HFF-Myc (cell line): ENCODE measurements at places on chromosomes 3 and 15.

DNA sequence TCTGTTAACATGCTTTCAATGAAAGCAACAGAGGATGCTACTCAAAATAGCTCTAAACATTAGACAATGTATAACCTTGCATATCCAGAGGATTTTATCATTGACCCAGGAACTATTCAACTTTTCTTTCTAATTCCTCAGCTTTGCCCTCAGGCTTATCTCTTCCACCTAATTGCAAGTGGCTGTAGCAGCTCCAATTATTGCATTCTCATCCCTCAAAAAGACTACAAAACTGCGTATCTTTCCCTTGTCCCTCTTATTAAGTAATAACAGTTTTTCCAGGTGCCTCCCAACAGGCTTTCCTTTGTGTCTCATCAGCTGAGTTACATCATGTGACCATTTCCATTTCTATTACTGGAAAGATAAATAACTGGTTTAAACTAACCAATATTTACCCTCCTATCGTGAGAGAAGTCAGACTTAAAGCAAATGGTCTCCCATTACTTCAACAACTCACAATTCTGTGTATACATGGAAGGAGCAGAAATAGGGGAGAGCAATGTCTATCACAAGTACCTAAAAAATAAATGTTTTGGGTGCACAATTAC, 78.0 kb upstream of the MBNL1 start:
- DNase-seq, result no peak

GRCh38 chr15:29687204-29687815, 135.0 kb downstream of the TJP1 start:
- DNase-seq, result no peak

DNA sequence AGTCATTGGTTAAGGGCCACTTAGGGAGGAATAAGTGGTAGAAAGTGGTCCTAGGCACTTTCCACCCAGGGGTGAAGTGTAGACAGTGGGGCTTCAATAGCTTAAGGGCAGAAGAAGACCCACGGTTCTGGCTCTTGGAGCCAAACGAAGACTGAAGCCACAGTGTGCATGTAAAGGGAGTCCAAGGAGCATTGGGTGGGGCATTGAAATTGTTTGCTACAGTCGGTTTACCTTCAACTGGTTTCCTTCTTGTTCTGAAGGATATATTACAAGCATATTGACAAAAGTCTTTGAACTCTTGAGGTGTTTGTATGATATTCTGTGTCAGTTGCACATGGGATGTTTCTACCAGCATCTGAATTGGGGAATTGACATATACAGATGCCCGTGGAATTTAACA, 166.5 kb upstream of the CTDSPL start:
- no peak for DNase-seq

DNA sequence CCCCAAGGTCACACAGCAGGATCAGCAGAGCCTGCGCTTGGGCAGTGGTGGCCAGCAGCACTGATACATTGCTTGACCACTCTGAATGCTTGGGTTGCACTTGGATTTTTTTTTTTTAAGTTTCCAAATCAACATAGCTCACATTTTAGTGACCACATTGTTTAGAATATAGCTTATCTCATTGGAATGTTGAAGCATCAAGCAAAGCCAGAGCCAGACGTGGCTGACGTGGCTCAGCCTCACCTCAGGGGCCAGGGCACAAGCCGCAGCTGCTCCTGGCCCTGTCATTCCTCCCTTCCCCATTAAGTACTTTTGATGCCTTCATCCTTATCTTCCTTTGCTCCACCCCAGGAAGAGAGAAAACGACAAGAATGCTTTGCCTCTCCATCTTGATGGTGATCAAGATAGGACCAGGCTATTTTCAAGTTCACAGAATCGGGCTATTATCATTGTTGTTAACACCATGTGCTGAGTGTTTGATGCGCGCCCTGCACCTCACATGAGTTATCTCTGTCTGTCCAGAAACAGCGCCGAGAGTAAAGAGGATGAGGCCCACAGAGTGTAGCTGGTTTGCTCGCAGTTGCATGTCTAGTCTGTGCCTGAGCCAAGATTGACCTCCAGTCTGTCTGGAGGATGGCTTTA, 75.8 kb downstream of the AAGAB start:
- peak; percentile 86 for DNase-seq

DNA sequence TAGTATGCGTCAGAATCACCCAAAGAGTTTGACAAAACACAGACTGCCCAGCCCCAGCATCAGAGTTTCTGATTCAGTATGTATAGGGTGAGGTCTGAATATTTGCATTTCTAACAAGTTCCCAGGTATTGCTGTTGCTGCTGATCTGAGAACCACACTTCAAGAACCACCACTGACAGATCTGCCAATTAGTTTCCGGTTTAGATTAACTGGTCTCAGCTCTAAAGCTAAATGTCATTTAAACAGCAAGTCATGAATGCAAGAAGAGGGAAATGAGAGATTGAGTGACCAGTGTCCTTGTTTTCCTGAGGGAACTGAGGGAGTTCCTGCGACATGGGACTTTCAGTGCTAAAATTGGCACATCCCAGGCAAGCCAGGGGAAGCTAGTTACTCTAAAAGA, 305.0 kb downstream of the ZNF385D start:
- no peak for DNase-seq

DNA sequence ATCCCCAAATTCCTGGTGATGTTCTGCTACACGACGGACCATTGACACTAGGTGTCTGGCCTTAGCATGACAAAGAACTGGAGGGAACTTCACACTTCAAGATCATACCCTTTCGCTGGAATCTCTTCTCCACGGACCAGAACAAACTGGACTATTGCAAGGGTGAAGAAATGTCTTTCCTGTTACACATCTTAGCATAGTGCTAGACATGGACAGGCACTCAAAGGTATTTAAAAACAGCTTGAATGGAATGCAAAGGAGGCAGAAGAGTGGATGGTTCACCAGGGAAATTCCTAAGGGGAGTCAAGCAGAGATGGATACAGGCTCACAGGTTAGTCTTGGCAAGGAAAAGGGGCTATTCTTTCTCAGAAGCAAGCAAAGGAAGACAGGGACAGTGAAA, 33.5 kb upstream of the PDZRN3 start:
- DNase-seq, result no peak

- DNase-seq, result no peak
Measured at GRCh38 chr3:65999606-66000005, 39.1 kb downstream of the MAGI1 start.

DNA sequence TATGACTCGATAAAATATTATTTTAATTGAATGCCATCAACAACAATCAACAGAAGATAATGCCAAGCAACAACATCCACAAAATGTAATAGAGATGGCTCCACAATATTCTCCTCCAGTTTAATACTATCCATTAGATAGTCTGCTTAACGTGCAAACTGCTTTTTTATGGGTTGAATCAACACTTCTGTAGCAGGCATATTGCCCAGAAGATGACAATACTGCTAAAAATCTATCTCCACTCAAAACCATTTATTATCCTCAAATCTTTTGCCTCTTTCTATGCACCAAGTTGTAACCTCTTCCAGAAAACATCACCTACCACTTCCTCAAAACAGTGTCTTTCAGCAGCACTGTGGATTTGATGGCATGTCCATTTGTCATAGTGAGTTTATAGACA, 295.7 kb upstream of the LMCD1 start:
- DNase-seq, result no peak

GRCh38 chr15:78052001-78052401, 25.5 kb downstream of the TBC1D2B start:
- no peak for DNase-seq

DNA sequence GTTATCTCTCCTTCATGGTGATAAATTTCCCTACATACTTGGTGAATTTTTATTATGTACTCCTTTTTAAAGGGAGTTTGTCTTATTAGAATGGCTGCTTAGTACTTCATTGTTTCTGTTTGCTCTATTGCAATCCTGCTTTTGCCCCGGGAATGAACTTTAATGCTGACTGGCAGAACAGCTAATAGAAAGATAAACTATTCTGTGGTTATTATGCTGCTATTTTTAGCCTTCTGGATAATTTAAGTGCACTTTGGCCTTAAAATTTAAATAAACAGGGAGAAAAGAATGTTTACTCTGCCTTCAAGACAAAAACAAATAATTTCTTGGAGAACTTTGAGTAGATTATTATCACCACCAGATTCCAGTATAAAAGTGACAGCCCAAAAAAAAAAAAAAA, 413.8 kb upstream of the CCDC54 start:
- no peak for DNase-seq

DNA sequence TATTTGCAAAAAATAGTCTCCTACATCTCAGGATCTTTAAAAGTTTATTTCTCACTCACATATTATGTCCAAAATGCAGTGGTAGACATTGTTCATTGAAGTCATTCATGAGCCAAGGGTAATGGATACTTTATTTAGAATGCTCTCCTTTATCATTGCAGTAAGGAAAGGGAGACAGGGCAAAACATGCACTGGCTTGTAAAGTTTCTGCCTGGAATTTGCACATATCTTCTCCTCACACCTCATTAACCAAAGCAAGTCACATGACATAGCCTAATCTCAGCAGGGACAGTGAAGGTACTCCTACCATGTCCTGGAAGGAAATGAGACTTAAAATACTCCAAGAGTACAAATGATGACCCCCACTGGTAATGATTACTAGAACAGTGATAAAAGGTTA, 333.7 kb upstream of the EPHA3 start:
- DNase-seq, result no peak

DNA sequence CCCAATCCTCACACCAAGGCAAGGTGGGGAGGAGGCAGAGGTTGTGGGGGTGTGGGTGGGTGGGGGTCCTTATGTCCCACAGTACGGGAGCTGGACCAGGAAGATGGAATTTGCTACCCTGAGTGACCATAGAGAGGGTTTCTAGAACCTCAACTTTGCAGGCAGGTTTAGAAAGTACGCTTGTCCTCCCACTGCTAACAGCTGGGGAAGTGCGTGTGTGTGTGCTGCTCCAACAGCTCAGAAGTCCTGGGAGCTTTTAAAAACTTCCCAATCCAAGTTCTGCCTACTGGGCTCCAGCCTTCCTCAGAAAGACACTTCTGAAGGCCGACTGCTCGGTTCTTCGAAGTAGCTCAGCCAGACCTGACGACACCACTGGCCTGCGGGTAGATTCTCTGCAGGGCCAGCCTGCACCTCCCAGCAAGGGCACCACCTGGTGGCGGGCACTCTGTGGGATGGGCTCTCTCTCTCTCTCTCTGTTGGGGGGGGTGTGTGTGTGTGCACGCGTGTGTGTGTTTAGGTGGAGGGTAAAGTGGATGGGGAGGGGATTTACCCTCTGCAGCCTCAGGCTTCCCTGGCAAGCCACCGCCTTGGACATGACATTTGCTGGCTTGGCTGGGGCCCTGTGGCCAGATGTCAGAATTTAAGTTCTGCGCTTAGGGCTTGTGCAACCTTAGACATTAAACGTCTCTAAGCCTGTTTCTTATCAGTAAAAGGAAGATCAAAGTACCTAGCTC, 15.6 kb downstream of the TMEM158 start:
- peak; percentile 61 for DNase-seq

GRCh38 chr3:149353581-149354184, 20.2 kb upstream of the TM4SF18 start:
- DNase-seq, result no peak

DNA sequence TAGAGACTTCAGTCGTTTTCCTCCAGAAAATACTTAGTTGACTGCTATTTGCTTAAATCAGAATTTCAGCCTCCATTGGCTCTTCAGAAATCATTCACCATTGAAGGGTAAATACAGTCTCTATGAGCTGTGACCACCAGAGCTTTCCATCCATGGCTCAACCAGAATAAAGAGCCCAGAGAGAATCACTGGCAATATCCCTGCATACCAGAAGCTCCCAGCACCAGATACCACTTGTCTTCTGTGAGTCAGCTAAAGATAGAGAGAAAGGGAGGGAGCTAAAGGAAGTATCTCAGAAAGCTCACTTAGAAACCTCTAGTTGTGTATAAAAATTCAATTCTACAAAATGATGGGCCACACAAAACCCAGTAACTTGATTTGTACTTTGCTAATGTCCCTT, 115.2 kb upstream of the TMCO5A start:
- no peak for DNase-seq

GRCh38 chr15:26391567-26392194, 381.2 kb downstream of the GABRB3 start:
- DNase-seq, result no peak

DNA sequence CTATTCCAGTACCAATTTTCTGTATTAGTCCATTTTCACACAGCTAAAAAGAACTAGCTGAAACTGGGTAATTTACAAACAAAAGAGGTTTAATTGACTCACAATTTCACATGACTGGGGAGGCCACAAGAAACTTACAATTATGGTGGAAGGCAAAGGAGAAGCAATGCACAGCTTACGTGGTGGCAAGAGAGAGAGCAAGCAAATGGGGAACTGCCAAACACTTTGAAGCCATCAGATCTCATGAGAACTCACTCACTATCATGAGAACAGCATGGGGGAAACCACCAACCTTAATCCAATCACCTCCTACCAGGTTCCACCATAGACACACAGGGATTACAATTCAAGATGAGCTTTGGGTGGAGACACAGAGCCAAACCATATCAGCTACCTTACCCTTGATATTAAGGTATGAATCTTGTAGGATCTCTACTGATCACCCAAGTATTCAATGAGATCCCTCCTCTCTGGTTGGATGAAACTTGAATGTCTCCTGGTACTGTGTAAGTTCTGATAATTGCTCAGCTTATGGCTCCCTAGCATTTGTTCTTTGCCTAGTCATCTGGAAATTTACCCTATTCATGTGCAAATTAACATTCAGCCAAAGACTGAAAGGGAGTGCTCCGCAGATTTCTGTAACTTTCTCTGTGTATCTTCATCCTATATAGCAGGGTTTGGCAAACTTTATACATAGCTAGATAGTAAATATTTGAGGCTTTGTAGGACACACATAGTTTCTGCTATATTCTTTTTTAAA, 38.9 kb downstream of the MYL3 start:
- DNase-seq, result no peak

DNA sequence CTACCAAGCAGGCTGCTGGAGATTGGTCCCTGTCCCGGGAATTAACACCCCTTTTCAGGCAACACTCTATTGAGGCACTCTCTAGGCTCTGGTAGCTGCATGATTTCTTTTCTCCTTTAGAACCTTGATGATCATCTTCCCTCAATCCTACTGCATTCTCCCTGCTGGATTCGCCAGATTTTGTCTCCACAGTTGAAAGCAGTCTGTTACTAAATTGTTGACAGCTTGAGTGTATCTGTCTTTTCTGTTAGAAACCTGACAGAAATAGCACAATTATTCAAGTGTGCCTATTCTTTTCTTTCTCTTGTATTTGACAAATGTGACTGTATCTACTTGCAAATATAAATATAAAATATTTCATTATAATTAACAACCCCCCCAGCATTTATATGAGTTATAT, 830.8 kb upstream of the CADM2 start:
- DNase-seq, result no peak

DNA sequence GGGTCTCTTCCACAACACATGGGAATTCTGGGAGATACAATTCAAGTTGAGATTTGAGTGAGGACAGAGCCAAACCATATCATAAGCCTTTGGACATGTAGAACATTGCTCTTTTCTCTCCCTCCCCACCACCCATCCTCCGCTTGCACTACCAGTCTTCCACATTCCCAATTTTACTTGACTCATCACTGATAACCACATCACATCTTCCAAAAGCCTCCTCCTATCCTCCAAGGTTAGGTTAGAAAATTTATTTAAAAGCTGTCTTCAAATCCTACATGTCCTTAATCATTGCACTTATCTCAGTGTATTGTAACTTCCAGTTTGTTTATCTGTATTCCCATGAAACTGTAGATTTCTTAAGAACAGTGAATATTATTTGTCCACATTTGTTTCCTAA, 10.4 kb downstream of the ZBED2 start:
- DNase-seq, result no peak
